ENCODE measurements at places on chromosomes 5 and 9. TPM values are rescaled to one million over a fixed set of nuclear protein-coding genes. Genes with fewer than 3 reads are reported as not detected.

DNA sequence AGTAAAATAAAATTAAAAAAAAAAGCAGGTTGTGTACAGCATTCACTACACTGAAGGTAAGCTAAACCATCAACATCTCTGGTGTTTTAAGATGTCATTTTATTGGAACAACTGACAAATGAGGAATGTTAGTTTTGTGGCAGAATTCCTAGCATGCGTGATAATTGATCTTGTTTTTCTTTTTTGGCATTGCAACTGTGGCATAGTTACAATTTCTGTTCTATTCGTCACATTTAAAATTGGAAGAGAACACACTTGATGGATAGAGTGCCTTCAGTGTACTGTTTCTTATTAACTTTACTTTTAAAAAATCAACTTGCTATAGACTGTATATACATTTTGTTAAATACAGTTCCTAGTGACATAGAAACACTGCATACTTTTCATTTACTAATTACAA is 43.6 kb upstream of the TNFSF15 start:
- no peak for DNase-seq

DNA sequence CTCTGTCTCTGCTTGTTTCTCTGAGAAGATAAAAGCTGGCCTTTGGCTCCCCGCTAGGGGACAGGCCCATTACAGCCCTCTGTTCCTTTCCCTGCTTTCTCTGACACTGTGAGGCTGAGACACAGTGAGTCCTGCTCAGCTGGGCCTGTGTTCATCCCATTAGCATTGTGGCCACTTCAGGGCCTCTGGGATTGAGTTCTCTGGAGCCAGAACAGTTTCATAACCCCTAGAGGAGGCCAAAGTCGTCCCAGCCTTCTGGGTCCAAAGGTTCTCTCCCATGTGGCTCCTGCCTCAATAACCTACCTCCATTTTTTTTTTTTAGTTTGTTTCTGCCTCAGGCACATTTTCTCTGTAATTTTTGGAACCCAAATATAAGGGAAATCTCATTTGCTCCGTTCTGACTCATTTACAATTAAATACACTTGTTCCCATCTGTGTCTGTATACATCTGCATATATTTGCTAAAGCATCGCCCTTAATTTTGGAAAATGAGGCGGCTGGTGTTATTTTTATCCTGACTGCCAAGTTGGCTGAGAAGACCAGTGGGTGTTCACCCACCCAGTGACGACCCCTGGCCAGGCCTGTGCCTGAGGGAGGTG is 27.3 kb upstream of the CTNNA1 start:
- DNase-seq, result no peak

DNA sequence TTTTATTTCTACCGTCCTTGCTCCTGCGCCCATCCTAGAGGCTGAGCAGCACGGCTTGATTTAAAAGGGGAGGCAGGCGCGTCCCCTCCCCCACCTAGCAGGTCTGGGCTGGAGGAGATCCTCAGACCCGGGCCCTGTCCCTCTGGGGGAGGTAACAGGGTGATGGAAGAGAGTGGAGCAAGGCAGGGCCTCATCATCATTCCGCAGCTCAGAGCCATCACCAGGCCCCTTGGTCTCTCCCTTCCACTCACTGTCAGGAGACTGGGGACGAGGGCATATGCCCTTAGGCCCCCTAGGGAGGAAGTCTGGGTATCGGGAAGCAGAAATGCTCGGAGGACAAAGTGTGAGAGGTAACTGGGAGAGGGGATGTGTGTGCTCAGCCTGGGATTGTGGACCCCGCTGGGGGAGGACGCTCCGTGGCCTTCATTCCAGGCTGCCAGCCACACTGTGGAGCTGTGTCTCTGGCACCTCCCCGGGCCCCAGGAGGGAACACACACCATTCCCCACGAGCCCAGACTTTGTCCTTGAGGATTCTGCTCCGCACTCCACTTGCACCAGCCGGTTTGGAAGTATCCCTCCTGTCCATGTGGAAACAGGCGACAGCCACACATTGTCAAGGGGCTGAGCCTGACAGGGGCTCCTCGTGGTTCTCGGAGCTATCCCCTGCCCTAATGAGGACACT is 761 bp downstream of the REEP2 start:
- DNase-seq, result no peak

DNA sequence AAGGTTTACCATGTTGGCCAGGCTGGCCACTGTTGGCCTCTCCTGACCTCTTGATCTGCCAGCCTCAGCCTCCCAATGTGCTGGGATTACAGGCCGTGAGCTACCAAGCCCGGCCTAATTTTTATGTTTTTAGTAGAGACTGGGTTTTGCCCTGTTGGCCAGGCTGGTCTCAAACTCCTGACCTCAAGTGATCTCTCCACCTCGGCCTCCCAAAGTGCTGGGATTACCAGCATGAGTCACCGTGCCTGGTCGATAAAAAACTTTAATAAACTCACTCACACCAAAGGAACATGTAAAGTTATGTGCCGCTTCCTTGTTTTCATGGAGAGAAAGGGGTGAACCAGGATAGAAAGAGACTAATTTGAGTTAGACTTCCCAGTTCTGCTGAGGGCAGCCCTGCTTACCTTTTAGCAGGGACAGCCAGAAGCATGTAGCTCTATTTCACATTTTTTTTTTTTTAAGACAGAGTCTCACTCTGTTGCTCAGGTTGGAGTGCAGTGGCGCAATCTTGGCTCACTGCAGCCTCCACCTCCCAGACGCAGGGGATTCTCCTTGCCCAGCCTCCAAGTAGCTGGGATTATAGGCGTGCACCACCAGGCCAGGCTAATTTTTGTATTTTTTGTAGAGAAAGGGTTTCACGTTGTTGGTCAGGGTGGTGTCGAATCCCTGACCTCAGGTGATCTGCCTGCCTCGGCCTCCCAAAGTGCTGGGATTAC is 11.4 kb upstream of the HAUS6 start:
- DNase-seq, result no peak

DNA sequence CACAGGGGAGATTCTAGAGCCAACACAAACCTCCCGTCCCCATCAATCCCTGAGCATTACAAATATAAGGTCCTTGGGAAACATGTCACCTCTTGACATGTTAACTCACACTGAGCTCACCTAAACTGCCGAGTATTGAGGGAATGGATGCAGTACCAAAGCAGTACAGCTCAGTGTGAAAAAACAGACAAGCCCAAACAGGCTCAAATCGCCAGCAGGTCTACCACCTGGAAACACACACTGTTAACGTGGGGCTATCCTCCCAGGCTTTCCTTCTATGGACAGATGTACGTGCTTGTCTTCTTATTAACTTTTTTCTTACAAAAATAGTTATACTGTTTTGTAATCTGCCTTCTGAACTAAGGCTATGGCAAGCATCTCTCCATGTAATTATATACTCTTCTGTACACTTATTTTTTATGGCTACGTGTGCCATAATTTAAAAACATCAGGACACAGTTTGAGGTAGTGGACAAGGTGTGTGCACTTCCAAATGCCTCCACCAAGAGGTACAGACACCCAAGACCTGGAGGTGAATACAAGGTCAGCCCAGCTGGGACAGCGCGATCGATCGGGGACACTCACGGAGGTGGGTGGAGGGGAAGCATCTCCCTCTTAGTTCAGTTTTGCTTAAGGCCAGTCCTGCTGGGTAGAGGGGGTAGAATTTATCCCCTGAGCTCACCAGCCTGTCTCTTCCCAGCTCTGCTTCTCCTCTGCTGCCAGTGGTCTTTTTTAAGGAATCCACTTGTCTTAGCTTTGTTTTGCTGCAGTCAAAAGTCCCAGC is 76.5 kb downstream of the DAP start:
- no peak for DNase-seq

- DNase-seq, result no peak
Measured at GRCh38 chr5:100026606-100027005, 508.6 kb upstream of the FAM174A start.

GRCh38 chr5:123876276-123876790 is 364.4 kb downstream of the CSNK1G3 start:
- no peak for DNase-seq

DNA sequence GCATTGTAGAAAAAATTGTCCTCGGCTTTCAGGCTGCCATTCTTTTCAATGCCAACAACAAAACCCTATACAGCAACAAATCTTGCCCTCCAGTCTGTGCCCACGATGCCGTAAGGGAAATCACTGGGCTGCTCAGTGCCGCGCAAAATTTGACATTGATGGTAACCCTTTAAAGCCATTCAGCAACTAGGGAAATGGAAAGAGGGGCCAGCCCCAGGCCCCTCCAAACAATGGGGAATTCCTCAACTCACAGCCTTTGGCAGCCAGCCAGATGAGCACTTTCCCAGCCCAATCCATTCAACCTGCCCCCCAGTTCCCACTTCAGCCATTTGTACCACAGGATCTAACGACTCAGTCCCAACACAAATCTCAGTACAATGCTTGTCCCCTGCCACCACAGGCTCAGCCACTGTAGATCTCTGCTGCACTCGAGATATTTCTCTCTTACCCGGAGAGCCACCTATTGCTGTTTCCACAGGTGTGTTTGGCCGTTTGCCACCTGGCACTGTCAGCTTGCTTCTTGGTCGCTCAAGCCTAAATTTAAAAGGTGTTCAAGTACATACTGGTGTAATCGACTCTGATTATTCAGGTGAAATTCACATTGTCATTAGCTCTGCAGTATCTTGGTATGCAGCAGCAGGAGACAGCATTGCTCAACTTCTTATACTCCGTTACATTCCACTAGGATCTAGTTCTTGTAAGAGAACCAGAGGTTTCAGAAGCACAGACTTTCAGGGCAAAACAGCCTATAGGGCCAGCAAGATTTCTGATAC is 103.3 kb downstream of the SYK start:
- no peak for DNase-seq

The SLIT3 gene
- total RNA-seq, result 66.1 TPM

The CD74 gene
- 424 TPM for total RNA-seq

The WDR31 gene
- 4.6 TPM for total RNA-seq
